H4 (cell line): ENCODE measurements at places on chromosomes 13 and 19.

- no peak for DNase-seq
These were observed 184.2 kb downstream of the ABCC4 start for GRCh38 chr13:95117092-95117491.

DNA sequence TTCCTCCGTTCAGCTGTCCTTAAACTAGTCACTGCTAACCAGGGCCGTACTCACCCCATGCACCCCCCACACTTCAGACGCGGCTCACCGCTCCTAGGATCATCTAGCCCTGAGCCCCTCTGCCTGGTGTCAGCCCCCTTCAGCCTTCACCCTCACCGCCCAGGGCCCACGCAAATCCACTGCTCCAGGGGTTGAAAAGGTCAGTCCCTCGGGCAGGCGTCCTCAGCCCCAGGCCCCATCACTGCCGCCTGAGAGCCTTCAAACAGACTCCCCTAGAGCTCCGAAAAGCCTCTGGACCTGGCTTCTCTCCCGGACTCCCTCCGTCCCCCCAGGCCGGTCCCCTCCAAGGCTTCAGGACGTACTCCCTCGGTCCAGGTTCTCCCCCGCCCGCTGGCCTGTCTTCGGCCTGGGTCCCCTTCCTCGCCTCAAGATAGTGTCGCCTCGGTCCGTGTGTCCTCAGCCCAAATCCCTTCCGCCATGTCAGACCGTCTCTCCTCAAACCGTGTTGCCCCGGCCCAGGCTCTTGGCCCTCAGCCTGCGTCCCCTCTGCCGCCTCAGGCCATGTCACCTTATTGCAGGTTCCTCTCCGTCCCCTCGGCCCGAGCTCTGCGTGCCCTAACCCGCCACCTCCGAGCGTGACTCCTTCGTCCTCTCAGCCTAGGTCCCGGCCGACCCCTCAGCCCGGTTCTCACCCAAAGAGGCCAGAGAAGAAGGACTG is 553 bp downstream of the NAPA start:
- DNase-seq, result no peak

- no peak for DNase-seq
These were observed 34.7 kb upstream of the DOCK9 start for GRCh38 chr13:99012539-99012938.

- DNase-seq, result no peak
These were observed 36.8 kb downstream of the CAB39L start for GRCh38 chr13:49407068-49407467.

- no peak for DNase-seq
These were observed 5.8 kb upstream of the UBE2L5 start for GRCh38 chr13:30416471-30416870.

- peak; percentile 3 for DNase-seq
These were observed 7.1 kb downstream of the PCDH9 start for GRCh38 chr13:67223024-67223423.

DNA sequence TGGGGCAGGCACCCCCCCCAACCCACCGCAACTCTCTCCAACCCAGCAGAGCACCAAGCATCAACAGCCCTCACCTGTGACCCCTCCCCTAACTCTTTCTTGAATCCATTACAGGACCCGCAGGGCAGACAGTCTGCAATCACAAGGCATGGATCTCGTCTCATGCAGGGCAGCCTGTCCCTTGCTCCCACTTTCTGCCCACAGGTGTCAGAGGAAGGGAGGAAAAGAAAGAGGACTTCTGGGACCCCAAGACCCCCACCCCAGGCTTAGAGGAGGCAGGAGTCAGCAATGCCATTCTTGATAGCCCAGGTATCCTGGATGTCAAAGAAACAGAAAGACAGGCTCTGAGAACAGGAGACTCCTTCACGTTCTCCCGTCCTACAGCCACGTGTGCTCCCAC is 47.4 kb upstream of the TUBGCP3 start:
- no peak for DNase-seq

- DNase-seq, result peak; percentile 38
These were observed 545 bp downstream of the NACC1 start for GRCh38 chr19:13118424-13119193.

GRCh38 chr19:30001791-30002190 is 59.8 kb downstream of the URI1 start:
- DNase-seq, result no peak

DNA sequence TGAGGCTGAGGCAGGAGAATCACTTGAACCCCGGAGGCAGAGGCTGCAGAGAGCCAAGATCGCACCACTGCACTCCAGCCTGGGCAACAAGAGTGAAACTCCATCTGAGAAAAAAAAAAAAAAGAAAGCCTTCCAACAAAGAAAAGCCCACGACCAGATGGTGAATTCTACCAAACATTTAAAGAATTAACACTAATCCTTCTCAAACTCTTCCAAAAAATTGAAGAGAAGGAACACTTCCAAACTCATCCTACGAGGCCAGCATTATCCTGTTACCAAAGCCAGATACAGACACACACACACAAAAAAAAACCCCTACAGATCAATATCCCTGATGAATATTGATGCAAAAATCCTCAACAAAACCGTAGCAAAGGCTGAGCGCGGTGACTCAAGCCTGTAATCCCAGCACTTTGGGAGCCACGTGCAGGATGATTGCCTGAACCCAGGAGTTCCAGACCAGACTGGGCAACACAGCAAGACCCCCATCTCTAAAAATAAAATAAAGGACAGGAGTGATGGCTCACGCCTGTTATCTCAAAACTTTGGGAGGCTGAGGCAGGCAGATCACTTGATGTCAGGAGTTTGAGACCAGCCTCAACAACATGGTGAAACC is 6.2 kb upstream of the EVI5L start:
- no peak for DNase-seq

- DNase-seq, result no peak
These were observed 90.4 kb downstream of the PTPRS start for GRCh38 chr19:5250127-5250659.

DNA sequence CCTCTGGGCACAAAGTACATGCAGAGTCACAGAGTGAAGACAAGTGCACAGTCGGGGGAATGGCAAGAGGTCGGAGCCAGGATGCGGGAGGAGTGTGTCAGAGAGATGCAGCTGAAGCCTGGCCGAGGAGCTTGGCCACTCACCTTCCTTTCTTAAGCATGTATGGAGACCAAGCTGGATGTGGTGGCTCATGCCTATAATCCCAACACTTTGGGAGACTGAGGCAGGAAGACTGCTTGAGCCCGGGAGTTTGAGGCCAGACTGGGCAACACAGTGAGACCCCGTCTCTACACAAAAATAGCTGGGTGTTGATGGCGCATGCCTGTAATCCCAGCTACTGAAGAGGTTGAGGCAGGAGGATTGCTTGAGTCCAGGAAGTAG is 67.0 kb downstream of the LATS2 start:
- DNase-seq, result no peak

GRCh38 chr19:7426986-7427385 is 61.8 kb downstream of the PEX11G start:
- DNase-seq, result no peak

GRCh38 chr13:90857921-90858320 is 489.6 kb upstream of the MIR17HG start:
- DNase-seq, result no peak

DNA sequence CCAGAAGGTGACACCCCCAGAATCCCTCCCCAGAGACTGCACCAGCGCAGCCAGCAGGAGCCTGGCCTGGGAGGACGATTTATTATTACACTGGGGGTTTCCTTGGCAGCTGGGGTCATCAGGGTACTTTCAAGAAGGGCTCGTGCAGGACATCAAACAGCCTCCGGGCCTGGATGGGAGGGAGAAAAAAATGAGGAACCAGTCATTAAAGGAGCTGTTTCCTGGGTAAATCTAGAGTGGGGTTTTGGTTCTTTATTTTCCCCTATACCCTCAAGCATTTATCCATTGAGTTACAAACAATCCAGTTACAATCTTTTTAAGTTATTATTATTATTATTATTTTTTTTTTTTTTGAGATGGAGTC is 3.1 kb downstream of the POLR1G start:
- DNase-seq, result no peak

DNA sequence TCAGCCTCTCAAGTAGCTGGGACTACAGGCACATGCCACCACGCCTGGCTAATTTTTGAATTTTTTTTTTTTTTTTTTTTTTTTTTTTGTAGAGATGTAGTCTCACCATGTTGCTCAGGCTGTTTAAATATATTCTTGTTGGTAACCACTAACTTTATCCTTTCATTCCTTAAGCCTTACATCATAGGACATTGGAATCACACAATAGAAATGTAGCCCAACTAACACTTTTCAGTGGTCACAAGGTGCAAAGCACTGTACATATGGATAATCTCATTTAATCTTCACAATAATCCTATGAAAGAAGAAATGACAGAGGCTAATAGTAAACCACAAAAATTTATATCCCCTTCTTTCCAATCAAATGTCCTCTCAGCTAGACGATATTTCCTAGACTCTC is 417.8 kb upstream of the DACH1 start:
- peak; percentile 3 for DNase-seq

GRCh38 chr19:14603990-14604387 is 21.1 kb downstream of the CLEC17A start:
- DNase-seq, result no peak

DNA sequence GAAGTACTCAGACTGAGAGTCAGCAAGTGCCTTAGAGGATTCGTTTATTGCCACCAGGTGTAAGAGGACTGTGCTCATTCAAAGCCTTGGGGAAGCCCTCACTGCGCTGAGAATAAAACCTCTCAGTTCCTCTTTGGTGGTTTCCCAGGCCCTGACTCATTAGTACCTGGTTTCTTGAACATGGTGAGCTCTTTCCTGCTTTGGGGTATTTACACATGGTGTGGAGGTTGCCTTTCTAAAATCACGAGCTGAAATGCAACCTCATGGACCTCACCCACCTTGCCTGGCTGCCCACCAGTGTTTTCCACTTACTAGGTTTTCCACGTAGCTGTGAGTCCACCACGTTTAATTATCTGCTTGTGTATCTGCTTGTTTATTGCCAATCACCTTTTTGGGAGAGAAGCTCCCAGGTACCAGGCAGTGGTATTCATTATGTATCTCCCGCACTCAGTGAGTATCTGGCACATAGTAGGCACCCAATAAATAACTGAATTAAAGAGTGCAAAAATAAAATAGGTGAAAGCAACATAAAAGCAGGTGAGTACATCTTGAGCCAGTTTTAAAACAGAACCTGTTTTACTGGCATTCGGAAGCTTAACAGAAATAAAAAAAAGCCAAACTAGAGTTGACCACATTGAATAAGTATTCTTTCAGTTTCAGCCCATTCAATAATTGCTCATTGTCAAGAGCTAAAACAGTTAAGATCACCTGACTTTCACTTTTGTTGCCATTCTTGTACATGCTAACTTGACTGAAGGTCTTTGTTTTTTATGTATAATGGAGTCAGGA is 533.0 kb downstream of the MYO16 start:
- DNase-seq, result no peak

DNA sequence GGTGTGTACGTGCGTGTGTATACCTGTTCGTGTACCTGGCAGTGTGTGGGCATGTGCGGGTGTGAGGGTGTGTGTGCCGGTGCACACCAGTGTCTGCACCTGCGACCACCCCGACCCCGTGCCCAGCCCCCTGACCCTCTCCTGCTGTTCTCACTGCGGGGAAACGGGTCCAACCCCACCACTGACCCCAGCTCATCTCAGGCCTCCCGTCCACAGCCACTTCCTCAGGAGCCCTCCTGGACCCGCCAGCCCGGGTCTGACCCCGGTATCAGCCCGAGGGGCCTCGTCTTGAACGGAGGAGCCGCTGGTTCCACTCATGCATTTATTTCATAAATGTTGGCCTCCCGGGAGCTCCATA is 23.8 kb upstream of the ONECUT3 start:
- no peak for DNase-seq

- DNase-seq, result no peak
These were observed 3.6 kb upstream of the PLK5 start for GRCh38 chr19:1520203-1520780.

DNA sequence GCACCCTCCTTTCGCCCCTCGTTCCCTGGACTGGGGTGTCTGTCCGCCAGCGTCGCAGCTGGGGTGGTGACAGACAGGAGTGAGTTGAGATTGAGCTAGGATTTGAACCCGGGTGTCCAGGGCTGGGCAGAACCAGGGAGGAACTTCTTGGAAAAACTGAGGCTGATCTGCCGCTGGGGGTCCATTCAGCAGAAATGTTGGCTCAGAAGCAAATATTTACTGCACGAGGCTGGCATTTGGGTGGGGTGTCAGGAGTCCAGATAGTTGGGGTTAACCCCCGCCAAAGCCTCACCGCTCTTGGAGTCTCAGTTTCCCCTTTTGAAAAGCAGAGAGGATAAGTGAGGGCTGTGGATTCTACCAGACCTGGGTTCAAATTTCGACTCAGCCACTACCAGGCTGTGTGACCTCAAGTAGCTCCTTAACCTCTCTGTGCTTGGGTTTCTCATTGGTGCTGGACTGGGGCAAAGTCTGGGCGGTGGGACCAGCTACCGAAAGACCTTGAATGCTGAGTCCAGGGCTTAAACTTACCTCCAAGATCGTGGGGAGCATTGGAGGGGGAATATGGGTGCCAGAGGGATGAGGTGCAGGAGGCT is 20.9 kb downstream of the MAST3 start:
- no peak for DNase-seq
